Foreskin keratinocyte (primary cell): ENCODE measurements at places on chromosomes 12 and 14.

GRCh38 chr14:93729993-93730392, 58.3 kb downstream of the PRIMA1 start:
- no peak for DNase-seq

DNA sequence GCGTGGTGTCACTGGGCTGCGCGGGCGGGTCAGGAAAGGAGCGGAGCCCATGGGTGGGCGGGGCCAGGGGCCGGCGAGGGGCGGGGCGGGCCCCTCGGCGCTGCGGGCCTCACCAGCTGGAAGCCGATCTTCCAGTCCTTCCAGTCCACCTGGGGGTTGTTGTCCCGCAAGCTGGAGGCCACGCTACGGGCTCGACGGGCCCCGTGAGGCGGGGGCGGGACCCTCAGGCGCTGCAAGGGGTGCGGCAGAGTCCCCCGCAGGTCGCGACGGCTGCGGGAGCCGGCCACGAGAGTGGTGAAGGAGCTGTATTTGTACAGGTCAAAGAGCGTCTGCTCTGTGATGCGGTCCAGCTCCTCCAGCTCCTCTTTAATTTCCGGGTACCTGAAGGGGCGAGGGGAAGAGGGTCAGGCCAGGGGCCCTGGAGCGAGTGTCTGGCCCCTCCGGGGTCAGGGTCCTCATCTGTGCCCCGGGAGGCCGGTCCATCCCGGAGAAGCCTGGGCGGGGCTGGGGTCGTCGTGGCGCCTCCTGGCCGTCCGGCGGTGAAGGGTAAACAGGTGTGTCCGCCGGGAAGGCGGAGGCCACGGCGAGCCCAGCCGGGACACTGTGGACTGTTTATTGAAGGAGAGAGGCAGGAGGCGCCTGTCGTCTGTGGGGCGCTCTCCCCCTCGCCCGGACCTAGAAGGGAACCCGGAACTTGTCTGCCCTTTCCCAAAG, 11.9 kb downstream of the SCNN1A start:
- no peak for DNase-seq

DNA sequence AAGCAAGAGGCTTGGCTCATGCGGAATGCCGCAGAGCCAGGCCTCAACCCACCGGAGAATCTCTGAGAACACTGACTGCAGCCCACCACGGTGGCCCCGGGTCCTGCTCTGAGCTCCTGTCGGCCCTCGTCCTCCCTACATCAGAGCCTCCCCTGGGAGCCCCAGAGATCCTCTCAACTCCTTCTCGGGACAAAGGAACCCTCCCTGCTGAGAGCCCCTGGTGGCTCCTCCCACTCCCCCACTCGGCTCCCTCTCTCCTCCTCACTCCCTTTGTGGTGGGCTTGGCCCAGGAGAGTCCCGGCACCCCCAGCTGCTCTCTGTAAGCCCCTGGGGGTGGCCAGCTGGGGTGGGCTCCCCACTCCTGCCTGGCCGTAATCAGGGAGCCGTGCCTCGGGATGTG, 11.1 kb upstream of the INF2 start:
- DNase-seq, result no peak

DNA sequence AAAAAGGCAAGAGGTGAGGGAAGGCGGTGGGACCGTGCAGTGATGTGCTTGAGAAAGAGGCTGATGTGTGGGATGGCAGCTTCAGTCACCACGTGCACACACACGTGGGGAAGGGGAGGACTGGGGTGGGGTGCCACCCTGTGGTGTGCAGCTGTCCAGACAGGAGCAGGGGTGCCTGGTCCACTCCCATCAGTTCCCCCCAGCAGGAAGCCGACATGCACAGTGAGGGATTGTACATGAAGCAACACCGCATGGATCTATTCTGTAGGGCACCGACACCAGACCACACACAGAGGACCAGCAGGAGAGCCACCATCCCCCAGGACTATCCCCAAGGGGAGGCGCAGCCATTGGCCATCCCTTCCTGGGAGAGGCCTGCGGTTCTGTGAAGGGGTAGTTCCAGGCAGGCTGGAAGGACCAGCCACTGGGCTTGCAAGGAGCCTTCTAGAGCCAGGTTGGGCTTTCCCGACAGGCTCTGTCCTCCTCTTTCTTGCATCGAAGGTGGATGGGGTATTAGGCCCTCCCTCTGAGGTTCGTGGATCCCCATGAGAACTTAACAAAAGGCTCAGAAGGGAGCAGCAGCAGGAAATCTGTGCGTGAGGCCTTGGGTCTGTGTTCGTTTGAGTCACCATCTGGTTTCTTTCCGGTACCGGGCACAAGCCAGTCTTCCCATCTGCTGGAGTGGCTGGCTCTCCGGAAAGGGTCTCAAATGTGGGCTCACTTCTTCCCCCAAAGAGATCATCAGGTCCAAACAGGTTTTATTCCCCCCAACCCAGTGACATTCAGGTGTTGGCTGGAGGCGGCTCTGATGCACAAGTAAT, 59.8 kb downstream of the PLEKHG3 start:
- DNase-seq, result no peak

GRCh38 chr12:118821386-118821925, 159.9 kb upstream of the SRRM4 start:
- no peak for DNase-seq

- no peak for DNase-seq
These were observed 15.7 kb downstream of the KCNA5 start for GRCh38 chr12:5059358-5059757.

DNA sequence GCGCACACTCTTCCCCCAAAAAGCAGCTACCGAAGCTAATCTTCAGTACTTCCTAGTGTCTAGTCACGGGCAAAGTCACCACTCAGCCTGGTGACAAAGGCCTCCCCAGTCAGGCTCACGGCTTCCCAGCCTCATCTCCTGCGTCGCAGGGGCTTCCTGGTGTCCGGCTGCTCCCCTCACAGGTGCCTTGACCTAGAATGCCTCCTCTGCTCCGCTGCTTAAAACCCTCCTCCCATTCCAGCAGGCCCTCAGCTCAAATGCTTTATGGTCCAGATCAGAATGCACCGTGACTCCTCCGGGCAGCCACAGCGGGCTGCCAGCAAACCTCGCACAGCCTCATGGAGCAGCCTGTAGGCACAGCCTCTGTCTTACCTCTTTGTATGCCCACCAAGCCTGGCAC, 53.1 kb downstream of the PRIMA1 start:
- no peak for DNase-seq

DNA sequence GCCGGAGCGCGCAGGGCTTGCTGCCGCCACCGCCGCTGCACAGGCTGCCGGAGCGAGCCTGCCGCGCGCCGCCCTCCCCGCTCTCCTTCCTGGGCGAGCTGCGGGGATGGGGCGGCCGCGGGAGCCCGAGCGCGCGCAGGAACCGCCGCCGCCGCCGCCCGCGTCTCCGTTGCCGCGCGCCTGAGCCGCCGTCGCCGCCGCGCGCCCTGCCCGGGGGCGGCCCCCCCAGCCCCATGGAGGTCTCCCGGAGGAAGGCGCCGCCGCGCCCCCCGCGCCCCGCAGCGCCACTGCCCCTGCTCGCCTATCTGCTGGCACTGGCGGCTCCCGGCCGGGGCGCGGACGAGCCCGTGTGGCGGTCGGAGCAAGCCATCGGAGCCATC, 352 bp downstream of the PLXNC1 start:
- no peak for DNase-seq

DNA sequence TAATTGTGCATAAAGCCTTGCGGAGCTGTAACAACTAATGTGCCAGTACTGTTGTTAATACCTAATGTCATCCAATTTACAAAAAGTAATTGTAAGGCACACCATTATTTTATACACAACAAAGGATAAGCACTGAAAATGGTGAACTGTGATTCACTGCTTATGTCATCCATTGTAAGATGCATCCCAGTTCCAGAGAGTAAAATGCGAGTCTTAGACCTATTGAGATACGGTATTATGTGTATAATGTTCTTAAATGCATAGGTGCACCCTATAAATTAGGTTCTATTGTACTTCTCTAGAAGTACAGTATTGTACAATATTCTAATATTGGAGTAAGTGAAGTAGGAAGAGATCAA, 406 bp downstream of the PARP2 start:
- DNase-seq, result no peak

- DNase-seq, result no peak
These were observed 305.3 kb downstream of the MED13L start for GRCh38 chr12:115972241-115972640.

DNA sequence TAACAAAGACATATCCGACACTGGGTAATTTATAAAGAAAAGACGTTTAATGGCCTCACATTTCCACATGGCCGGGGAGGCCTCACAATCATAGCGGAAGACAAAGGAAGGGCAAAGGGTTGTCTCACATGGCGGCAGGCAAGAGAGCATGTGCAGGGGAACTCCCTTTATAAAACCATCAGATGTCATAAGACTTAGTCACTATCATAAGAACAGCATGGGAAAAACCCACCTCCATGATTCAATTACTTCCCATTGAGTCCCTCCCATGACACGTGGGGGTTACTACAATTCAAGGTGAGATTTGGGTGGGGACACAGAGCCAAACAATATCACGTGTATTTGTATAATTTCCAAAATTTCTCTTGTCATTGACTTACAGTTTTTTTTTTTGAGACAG, 5.5 kb upstream of the LMNTD1 start:
- DNase-seq, result peak; percentile 44

DNA sequence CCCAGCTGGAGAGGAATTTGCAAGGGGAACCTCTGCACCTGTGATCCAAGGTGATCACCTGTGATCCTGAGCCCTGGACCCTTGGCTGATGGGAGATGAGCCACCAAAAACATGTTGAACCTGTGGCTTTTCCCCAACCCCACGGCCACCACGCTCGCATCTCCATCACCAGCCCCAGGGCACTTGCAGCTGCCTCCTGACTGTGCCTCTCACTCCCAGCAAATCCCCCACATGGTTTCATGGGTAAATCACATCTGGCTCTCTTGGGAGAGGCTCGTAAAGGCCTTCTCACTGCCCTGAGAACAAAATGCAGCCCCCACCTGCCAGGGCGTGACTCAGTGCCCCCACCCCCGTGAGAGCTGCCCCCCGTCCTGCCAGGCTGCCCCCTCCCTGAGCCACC, 76.0 kb downstream of the RFLNA start:
- no peak for DNase-seq

GRCh38 chr12:53571295-53571694, 54.9 kb downstream of the ATF7 start:
- DNase-seq, result no peak

DNA sequence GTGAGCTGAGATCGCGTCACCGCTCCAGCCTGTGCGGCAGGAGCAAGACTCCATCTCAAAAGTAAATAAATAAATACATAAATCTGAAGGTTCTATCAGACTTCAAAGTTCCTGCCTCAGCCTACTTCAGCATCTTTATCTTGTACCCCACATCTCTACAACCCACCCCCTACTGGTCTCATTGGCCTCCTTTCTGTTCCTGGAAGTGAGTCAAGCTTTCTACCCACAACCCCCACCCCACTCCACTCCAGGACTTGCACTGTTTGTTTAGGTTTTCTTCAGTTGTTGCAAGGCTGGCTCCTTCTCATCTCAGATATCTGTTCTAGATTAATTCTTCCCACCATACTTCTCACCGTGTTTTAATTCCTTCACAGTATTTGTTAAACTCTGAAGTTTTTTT, 714 bp upstream of the PSMC6 start:
- no peak for DNase-seq

DNA sequence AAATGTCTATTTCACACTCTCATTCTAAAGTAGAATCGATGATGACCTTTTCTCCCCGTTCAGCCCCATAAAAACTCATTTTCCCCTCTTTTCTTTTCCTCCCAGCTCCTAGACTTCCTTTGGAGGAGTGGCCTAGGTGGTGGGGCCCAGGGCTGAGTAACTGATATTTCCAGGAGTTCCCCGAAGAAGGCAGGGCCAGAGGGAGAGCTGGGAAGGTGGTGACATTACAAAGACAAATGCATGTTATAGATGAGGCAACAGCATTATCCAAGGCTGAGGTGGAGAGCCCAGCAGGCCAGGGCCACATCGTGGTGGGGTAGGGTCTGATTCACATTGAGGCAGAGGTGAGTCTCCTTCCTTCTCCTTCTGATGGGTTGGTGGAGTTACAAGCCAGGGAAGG, 22.2 kb upstream of the HDAC7 start:
- no peak for DNase-seq

GRCh38 chr14:68981539-68981976, 2.5 kb upstream of the ACTN1 start:
- no peak for DNase-seq

DNA sequence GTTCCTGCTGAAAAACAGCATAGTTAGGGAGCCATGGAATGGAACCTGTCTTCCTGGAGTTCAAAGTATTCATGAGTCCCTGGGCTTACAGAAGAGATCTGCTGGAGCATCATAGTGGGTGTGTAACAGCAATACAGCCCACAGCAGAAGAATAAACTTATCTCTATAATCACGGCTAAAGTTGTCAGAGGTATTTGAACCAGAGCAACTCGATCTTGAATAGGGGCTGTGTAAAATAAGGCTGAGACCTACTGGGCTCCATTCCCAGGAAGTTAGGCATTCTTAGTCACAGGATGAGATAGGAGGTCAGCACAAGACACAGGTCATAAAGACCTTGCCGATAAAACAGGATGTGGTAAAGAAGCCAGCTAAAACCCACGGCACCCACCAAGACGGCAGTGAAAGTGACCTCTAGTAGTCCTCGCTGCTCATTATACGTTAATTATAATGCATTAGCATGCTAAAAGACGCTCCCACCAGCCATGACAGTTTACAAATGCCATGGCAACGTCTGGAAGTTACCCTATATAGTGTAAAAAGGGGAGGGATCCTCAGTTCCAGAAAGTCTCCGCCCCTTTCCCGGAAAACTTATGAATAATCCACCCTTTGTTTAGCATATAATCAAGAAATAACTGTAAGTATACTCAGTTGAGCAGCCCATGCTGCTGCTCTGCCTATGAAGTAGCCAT, 223.4 kb downstream of the PCNX1 start:
- peak; percentile 59 for DNase-seq

- no peak for DNase-seq
These were observed 63.2 kb upstream of the PNMA1 start for GRCh38 chr14:73777420-73777819.

- DNase-seq, result no peak
These were observed 171.8 kb upstream of the KRR1 start for GRCh38 chr12:75683220-75683619.

DNA sequence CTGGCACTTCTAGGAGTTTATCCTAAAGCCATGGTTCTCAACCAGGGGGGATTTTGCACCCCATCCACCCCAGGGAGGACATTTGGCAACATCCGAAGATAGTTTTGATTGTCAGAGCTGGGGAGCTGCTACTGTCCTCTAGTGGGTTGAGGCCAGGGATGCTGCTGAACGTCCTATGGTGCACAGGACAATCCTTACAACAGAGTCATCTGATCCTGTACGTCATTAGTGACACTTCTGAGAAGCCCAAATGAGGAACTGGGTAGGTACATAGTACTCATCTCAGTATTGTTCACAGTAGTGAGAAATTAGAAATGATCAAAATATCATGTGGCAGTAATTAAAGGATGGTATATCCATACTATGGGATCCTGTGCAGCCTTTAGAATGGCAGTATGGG, 185.1 kb downstream of the CHST11 start:
- DNase-seq, result no peak

- no peak for DNase-seq
These were observed 73.0 kb upstream of the FICD start for GRCh38 chr12:108442067-108442466.

DNA sequence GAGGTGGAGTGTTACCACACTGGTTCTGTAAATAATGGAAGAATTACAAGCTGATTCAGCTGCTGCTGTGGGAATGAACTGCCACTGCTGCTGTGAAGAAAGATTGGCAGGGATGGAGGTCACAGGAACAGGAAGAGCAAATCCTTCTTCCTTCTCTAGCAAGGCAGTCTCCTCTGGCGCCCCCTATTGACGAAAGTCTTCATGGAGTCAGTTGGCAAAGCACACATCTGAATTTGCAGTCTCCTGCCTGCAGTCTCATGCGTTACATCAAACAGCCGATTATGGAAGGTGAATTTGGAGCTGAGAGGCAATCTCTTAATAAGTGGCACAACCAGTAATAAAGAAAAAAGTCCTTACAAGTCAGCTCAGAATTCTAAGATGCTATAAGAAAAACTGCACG, 106.0 kb upstream of the TMTC1 start:
- peak; percentile 0 for DNase-seq
